ENCODE measurements at places on chromosomes 16 and 17.

DNA sequence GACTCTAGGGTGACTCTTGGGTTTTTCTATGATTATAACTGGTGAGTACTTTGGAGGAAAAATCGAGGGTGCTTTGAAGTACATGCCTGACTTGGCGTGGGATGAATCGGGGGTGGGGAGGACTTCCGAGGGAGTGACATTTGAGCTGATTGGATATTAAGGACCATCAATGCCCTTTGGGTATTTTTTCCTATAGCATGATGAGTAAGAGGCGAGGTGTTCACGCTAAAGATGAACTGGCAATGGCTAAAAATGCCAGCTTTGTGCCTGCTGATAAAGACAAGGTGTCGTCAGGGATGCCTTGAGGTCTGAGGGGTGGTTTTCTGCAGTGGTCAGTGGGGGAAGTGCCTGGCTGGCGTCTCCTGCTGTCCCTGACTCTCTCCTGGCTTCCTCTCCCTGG lies 25.3 kb downstream of the USP43 start:
- DNase-seq, result no peak

DNA sequence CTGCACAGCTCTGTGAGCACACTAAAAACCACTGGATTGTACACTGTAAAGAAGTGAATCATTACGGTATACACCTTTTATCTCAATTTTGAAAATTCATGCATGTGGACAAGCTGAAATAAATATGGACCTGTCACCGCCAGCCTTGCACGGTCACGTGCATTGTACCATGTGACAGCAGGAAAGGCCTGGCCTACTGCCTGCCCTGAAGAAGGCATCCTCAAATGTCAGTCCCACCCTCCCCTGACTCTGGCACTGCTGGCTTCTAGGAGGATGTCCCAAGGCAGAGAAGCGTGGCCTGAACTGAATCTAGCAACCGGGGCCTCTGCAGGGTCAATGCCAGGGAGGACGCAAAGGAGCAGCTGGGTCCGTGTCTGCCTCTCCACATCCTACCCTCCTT lies 34.6 kb downstream of the SLC38A8 start:
- DNase-seq, result no peak

- DNase-seq, result no peak
Observed at GRCh38 chr17:17191346-17191792, 14.8 kb downstream of the PLD6 start.

- no peak for DNase-seq
Observed at GRCh38 chr16:673399-673991, 2.0 kb upstream of the RHBDL1 start.
